ENCODE measurements at places on chromosomes 3 and 15.
A peak's percentile ranks its signal among the peaks of the same experiment; 100 is the strongest.

- DNase-seq = no peak
Observed at GRCh38 chr3:9730657-9731205, 804 bp upstream of the BRPF1 start.

- DNase-seq = no peak
Observed at GRCh38 chr15:35858707-35859106, 312.7 kb upstream of the DPH6 start.

DNA sequence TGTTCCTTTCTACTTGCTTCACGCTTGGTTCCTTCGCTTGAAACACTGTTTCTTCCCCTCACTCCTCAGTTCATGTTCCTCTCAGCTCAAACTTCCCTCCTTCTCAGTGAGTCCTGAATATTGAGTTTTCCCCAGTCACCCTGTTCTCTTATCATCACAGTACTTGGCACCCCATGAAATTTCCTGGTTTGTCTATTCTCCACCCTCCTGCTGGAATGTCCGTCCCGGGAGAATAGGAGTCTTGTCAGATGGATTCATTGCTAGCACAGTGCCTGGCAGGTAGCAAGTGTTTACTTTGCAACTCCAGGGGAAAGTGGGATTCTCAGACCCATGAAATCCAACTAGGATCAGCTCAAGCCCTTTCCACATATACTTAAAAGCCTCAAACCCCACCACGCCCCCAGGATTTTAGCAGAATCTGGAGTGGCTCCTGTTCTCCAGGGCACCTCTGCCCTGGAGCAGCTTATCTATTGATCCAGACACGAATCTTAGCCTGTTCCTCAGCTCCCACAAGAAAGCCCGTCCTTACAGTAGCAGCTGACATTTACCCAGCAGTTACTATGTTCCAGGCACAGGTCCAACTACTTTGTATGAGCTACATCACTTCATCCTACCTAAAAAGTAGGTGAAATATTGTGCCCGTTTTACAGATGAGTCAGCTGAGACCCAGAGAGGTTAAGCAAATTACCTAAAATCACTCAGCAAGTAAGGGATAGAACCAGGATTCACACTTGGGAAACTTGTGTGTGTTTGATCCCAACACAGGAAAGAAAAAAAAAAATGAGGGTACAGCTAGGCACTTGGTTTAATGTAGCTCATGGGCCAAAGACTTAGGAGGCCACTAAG lies 36.8 kb upstream of the MAP3K13 start:
- no peak for DNase-seq

- DNase-seq = no peak
Observed at GRCh38 chr3:152760024-152760563, 74.8 kb upstream of the P2RY1 start.

- DNase-seq = no peak
Observed at GRCh38 chr3:5494905-5495519, 307.5 kb downstream of the EDEM1 start.

- no peak for DNase-seq
Observed at GRCh38 chr3:70064194-70064779, 64.8 kb downstream of the SAMMSON start.

DNA sequence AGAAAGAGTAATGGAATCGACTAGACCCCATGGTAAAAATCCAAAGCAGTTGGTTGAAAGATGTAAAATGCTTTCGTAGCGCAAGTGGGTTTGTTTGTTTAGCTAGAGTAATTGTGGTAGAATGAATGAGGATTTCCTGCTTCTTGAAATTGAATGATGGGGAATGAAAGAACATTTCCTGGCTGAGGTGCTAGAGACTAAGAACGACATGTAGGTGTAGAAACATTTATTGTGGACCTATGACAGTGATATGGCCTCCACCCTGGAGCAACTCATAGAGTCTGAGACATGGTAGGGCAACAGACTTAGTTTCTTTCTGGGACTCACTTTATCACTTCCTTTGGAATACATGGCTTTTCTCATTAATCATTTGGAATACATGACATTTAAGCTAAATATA lies 467.6 kb upstream of the CFAP20DC start:
- no peak for DNase-seq

DNA sequence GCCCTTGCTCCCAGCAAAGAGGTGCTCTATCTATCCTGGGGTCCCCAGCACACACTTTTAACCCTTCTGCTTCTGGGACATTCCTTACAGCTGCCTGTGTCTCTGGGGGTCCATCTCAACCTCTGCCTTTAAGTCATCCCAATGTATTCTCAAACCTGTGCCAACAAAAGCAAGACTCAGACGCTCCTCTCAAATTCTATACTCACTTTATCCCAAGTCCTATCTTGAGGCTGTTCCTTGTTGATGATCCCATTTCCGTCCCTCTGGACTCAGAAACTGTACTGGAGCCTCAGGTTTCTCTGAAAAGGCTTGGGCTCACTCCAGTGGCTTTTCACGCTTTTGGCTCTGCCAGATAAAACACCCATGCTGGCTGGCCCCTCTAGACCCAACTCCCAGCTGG lies 69.7 kb downstream of the XXYLT1 start:
- DNase-seq = no peak

DNA sequence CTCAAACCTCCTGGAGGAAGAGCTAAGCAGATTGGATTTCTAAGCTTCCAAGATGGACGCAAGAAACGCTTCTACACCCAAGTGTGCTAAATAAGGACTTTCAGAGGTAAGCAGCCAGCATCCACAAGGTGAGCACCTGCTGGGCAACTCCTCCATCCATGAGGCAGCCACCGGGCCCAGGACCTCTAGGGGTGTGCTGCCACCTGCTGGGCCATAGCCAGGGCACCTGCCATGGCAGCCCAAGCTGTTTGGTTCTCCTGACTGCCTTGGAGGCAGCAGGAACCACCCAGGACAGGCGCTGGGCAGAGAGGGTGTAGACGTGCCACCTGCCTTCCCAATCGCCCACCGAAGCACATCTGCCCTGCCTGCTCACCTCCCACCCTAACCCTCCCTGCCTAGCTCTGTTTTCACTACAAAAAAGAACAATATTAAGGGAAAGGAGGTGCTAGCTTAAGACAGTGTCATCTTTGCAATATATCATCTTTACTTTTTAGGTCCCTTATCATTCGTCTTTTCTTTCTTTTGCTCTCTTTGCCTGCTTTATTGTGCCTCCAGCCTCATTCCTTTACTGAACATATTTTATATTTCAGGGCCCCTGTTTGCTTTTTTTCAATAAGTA lies 12.9 kb downstream of the C15orf62 start:
- peak; percentile 91 for DNase-seq

DNA sequence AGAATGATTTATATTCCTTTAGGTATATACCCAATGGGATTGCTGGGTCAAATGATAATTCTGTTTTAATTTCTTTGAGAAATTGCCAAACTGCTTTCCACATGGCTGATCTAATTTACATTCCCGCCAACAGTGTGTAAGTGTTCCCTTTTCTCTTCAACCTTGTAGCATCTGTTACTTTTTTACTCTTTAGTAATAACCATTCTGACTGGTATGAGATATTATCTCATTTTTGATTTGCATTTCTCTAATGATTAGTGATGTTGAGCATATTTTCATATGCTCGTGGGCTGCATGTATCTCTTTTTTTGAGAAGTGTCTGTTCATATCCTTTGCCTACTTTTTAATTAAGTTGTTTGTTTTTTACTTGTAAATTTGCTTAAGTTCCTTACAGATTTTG lies 1264.2 kb downstream of the OTOL1 start:
- no peak for DNase-seq

- DNase-seq = no peak
Observed at GRCh38 chr3:23202203-23202920, 765 bp upstream of the UBE2E2 start.

GRCh38 chr3:51389423-51390183 lies 1.5 kb upstream of the RBM15B start:
- peak; percentile 77 for DNase-seq

GRCh38 chr15:27081676-27082418 lies 110.9 kb downstream of the GABRG3 start:
- no peak for DNase-seq

- DNase-seq = no peak
Observed at GRCh38 chr3:88034491-88035275, 24.1 kb downstream of the CGGBP1 start.

DNA sequence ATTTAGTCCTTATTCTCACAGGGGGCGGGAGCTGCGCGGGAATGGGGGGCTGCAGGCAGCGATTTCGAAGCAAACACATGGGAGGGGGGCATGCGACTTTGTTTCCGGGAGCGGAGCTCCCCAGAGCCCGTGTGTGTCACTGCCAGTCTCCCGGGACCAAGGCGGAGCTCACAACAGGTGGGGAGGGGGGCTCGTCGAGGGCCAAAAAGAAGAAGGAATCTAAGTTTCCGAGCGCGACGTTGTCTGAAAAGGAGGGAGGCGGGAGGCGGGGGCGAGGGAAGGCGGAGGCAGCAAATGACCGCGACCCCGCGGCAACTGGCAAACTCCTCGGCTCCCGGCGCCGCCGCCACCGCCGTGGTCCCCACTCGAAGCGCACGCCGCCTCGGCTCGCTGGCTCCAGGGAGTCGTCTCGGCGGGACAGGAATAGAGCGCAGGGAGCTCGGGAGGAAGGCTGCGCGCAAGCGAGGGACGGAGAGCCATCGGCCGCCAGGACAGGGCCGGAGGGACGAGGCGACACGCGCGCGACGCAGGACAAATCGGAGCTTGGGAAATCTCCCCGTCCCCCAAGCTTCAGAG lies 1.4 kb downstream of the FOXP1 start:
- peak; percentile 87 for DNase-seq

GRCh38 chr15:93982226-93982727 lies 249.1 kb upstream of the MCTP2 start:
- no peak for DNase-seq

DNA sequence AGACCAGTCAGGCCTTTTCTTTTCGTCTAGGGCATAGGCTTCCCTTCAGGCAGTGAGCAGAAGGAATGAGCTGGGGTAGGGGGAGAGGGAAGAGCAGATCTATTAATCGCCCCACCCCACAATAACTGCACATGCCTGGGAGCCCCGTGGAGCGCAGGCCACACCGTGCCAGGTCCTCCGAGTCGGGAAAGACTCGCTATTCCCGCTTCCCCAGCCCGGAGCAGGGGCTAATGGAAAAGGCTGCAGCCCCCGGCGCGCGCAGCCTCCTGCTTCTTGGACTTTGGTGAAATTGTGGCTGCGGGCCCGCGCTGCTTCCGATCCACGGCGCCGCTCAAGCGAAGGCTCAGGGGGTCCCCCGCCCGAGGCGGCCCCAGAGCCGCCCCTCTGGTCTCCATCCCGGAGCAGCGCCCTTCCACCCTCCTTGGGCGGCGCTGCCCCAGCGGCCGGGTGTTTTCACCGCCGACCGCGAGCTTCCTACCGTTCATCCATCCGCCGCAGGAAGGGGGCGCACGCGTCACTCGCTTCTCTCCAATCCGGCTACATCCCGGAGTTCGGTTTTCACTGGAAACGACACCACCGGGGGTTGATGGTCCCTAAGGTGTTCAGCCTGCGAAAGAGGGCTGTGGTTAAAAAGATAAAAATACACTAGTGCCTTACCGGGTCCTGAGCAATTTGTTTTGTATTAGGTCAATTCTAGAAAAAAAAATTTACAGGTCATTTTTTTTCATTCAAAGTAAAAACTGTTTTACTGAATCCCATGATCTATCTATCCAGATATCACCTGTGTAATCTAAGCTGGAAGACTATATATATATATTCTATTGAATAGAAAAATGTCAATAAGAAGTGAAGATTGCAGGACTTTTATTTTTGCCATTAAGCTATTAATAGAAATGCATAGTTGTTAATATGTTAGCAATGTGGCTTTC lies 4.4 kb upstream of the SYNM start:
- peak; percentile 89 for DNase-seq

DNA sequence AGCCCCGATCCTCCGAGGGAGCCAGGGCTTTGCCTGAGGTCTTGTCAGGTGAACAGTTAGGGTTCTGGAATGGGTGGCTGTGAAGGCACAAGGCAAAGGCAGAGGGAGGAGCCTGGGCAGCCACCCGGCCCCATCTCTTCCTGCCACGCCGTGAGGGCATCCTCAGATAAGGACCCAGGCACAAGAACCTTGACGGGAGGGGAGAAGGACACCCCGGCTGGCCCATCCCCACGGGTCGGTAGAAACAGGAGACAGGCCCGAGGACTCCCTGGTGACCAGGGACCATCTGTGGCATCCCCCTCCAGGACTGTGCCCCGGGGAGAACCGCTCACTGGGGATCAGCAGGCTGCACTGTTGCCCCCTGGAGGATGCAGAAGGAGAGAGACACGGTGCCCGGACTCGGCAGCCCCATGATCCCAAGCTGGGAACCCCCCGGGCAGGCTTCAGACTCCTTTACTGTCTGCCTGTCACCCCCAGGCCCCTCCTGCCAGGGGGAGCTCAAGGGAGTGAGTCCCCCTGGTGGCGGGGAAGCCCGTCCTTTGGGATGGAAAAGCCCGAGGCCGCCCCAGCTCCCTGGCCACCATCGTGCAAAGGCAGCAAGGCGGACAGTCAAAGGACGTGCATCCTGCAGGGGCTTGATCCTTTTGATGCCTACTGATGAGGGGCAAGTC lies 12.3 kb upstream of the PCSK6 start:
- no peak for DNase-seq

DNA sequence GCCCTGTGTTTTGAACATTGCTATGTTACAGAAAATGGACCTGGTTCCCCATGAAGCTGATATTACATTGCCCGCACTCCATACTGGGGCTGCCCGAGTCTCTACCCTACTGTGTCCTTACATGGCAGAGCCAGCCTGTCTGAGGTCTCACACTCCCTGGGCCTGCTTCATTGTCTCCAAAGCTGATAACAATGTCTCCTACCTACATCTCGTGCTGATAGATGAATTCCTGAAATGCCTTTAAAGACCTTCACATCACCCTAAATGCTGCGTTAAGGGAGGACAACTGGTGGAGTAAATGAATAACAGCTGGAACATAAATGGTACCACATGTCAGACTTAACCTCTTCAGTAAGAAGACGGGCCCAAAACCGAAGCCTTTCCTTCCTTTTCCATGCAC lies 62.9 kb upstream of the PTX3 start:
- no peak for DNase-seq

DNA sequence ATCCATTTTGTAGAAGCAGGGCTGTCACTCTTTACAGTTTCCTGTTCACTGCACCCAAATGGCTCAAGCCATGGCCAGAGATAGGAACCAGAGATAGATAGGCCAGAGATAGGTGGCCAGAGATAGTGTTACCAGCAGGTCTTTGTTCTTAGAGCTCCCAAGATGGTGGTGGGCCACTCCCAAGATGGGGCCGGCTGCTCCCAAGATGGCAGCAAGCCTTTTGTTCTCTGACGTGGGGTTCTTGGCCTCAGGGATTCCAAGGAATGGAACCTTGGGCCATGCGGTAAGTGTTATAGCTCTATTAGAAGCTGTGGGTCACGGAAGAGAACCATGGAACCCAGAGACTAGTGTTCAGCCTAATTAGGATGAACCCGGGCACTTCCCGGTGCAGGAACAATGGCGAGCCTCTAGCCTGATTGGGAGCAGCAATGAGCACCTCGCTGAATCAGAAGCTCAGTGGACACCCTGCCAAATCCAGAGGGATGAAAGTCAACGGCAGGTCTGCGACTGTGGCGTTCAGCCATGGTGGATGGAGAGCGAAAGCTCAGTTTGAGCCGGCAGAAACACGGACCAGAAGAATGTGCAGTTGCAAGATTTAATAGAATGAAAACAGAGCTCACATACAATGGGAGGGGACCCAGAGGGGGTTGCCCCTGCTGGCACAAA lies 45.0 kb upstream of the CD96 start:
- DNase-seq = no peak

All from upper lobe of right lung (tissue), 1 donor.